ENCODE measurements at places on chromosomes 7 and 10.

GRCh38 chr7:103866919-103867318, 122.5 kb downstream of the RELN start:
- DNase-seq = no peak

GRCh38 chr7:120588416-120588815, 269.5 kb downstream of the TSPAN12 start:
- DNase-seq = no peak

DNA sequence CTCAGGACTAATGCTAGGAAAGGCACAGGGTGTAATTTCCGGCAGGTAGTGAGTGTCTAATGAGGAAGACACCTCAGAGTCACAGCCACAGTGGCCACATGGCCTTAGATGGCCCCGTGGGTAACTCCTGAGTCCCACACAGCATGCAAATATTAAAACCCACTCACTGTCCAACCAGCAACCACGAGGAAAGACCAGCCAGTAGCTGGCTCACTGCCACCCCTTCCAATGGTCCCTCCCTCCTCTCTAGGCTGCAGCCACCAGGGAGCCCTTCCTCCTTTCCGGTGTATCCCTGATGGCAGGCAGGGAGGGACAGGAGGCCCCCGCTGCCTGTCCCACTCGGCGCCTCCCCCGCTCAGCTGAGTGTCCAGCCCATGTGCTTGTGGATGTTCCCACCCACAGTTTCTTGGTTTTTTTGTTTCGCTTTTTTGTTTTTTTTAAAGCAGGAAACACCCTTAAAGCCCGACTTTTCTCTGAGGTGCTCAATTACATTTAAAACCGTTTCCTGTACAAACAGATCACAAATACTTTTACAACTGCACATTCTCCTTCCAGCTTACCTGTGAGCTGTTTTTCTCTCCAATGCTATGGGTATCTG, 9.2 kb downstream of the BNIP3 start:
- DNase-seq = no peak

DNA sequence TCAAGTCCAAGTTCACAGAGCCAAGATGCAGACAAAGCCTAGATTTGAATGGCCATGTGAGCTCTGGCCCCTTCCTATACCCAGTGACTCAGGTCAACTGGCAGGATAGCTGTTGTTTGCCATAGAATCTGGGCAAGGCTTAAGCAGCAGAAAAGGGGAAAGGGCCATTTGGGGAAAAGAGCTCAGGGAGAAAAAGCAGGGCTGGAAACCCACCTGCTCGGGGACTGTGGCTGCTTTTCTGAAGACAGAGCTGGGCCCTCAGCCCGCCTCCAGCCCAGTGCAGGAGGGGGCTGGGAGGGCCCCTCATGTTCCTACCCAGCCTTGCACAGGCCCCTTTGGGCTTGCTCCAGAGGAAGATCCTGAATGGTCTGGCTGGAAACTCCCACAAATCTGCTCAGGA, 32.6 kb upstream of the HABP2 start:
- no peak for DNase-seq

GRCh38 chr10:123153486-123154091, 613 bp upstream of the BUB3 start:
- no peak for DNase-seq

DNA sequence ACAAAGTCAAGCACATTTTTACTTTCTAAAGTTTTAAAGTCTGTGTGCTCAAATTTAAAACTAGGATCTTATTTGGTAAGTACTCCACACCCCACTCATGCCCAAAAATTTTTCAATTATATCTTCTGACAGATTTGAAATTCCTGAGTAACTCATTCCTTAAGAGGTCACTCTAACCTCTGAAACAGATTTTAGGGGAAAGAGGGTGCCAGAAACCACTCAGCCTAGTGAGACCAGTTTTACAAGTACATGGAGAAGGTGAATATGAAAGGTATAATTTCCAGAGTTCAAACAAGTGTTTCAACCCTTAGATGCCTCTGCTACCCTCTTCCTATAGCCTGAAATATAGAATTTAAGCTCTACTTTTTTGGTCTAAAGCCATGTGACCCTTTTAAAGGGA, 79.2 kb downstream of the C7orf25 start:
- no peak for DNase-seq

- DNase-seq = no peak
These were observed 52.7 kb upstream of the MKLN1 start for GRCh38 chr7:131274986-131275385.

DNA sequence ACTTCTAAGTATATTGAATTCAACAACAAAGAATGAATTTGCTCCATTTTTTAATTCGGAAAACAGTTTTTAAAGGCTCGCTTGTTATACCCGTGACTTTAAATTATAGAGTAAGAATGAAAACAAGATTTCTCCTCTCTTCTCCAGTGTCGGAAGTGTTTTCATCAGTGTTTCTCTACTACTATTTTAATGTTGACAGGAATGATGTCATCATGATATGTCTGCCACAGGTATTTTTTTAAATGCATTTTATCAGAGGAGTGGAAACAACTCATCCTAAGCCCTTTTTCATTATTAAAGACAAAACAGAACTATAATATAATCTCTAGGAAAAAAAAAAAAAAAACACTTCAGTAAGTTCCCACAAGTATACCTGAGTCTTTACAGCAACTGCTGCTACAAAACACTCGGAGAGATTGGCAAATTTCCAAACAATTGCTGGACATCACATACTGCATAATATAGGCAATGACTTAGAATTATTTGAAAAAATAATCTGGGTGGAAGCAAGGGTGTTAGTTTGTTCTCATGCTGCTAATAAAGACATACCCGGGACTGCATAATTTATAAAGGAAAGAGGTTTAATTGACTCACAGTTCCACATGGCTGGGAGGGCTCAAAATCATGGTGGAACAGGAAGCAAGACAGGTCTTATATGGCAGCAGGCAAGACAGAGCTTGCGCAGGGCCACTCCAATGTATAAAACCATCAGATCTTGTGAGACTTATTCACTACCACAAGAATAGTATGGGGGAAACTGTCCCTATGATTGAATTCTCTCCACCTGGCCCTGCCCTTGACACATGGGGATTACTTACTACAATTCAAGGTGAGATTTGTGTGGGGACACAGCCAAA, 4.8 kb upstream of the RNF32 start:
- no peak for DNase-seq

- no peak for DNase-seq
These were observed 65.3 kb upstream of the MDFIC start for GRCh38 chr7:114856625-114857024.

GRCh38 chr7:8152489-8153192, 109.3 kb downstream of the ICA1 start:
- no peak for DNase-seq

GRCh38 chr7:108090791-108091460, 39.2 kb downstream of the LAMB4 start:
- no peak for DNase-seq

GRCh38 chr10:5314840-5315239, 49.9 kb upstream of the UCN3 start:
- no peak for DNase-seq

DNA sequence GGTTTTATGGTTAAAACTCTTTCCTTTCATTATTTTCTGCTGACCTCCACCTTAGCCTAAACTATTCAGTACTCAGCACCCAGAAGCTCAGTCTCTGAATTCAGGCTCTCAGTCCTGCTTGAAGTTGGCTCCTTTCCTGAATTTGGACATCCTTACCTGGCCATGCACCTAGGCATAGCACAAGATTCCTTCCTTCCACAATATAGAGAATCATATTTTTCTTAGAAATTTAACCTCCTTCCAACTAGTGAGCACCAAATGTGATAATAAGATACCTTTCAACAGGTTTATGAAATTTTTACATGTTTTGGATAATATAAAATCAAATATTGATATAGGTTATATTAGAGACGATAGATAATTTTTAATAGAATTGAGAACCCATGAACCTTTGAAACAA, 905.6 kb upstream of the GHITM start:
- no peak for DNase-seq

- DNase-seq = no peak
These were observed 13.4 kb downstream of the PITRM1 start for GRCh38 chr10:3159152-3159551.

DNA sequence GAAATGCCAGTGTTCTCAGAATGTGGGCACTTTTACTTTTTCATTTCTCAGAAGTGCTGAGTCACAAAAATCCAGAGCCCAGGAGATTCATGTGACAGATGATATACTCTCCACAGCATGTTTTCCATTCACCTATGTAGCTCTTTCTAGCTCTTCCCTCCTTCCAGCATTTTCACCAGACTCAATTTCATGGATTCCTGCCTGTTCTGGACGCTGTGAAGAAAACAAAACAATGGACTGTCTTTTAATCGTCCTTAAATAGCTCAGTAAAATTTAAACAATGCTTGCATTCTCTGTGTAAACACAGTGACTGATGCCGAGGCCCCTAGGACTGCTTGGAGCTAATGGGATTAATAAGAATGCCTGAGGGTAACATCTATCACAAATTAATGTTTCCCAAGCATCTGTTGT, 25.5 kb downstream of the ZNF713 start:
- DNase-seq = no peak

DNA sequence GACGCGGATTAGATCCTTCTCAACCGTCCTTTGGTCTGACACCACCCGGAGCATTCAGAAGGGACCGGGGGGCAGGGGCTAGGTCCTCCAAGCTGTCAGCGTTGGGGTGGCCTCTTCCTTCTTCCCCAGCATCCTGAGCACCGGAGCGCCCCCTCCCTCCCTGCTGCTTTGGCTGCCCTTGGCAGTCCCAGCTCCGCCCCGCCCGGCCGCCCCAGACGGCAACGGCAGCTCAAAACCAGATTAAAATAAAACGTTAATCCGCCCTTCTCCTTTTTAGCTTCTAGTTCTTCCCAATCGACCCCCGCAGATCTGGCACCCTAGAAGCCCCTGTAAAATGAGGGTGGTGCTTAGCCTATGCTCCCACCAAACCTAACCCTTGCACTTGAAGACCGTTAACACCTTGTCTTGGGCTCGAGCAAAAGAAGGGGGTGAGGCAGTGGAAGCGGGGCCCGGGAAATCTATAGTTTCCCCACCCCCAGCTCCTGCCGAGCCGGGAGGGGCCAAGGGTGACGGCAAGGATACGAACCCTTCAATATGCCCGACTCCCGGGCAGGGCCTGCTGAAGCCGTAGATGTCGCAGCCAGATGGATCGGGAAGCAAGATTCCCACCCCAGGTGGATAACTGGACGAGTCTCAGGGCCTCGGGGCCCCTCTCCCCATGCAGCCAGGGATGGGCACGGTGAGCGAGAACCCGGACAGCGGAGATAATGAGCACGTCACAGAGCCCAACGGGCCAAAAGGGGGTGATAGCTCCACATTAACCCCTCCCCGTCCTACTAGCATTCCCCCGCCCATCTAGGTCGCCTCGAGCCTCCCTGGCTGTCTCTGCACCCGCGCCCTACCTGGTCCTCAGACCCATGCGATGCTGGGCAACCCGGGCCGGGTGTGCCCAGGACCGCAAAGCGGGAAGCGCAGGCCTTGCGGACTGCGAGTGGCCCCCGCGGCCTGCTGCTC, 169.7 kb downstream of the NRF1 start:
- no peak for DNase-seq

Data from activated T-helper 1 cell treated with anti-CD3 and anti-CD28 coated beads, Interleukin-2, amount 50 U/mL, for 16 hours (primary cell).